ENCODE measurements at places on chromosomes 12 and 14.

DNA sequence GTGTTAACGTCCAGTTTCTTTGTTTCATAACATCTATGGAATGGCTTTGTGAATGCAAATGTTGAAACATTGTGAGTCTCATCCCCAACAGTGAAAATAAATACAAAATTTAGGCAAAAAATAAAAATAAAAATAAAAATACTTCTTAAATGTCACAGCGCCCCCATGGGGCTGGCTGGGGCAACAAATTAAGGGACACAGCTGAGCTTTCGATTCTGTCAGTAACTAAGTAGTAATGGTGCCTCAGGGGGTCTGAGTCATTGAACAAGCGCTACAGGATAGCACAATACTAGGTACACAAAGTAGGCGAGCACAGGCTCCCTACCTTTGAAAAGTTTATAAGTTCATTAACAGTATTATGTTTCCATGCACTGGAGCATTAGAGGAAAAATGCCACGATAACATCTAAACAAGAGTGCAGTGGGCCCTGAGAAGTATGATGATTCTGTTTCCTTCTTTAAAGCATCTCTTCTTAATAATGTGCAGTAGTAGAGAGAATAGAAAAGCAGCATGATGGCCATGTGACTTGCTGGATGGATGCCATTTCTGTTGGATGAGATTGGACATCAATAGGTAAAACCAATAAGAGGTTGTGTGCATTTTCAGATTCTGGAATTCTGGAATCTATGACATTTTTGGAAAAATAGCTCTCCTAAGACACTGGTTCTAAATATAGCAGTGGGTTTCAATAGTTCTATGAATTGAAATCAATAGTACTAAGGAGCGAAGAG, 667.2 kb downstream of the DIO2 start:
- no peak for DNase-seq

- DNase-seq: no peak
Observed at GRCh38 chr12:3447318-3447717, 43.7 kb upstream of the PRMT8 start.

- DNase-seq: no peak
Observed at GRCh38 chr14:67735336-67736147, 33.9 kb downstream of the RDH12 start.

GRCh38 chr12:74900232-74900631, 309.4 kb downstream of the KCNC2 start:
- no peak for DNase-seq

DNA sequence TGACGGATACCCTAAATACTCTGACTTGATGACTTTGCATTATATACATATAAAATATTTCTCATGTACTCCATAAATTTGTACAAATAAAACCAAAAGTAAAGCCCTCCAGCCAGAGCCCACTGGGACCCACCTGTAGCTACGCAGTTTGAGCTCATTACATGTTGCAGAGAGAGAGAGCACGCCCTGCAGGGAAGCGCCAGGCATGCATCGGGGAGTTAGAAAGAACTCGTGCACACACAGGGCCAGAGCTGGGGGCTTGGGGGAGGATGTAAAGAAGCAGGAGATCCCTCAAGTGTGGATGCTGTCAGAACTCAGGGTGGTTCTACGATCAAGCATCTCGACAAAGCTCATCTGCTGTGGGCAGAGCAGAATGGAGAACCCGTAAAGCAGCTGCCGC, 178.5 kb upstream of the RTL1 start:
- no peak for DNase-seq

- no peak for DNase-seq
Observed at GRCh38 chr12:100741084-100741711, 53.4 kb upstream of the ANO4 start.

- DNase-seq: no peak
Observed at GRCh38 chr12:24075650-24076049, 126.2 kb upstream of the SOX5 start.

All from retinal pigment epithelial cell (primary cell).